ENCODE measurements at places on chromosomes 13 and 19. TPM values are rescaled to one million over a fixed set of nuclear protein-coding genes. Genes with fewer than 3 reads are reported as not detected.

The CGB2 gene
- total RNA-seq, result not detected

GRCh38 chr19:6718741-6719539 lies 1.5 kb downstream of the C3 start:
- DNase-seq, result no peak

DNA sequence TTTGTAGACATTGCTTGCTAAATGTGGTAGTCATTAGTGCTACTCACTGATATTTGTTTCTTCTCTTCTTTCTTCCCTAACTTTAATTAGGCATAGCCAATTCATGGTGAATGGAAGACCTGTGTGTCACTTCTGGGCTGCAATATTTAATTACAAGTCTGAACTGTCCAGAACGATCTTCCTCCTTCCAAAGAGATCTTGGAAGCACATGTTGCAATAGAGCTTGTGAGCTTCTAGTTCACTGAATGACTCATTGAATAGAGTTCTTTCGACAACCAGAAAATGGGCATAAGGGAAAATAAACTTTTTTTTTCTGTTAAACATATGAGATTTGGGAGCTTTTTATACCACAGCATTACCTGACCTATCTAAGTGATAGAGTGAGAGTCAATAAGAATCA lies 1264.6 kb downstream of the PCDH9 start:
- DNase-seq, result no peak

The PCSK4 gene
- 5.8 TPM for total RNA-seq

The PRR22 gene
- total RNA-seq, result 2.0 TPM

- no peak for DNase-seq
Observed at GRCh38 chr19:35396240-35396885, 25.5 kb downstream of the GPR42 start.

The RAB3A gene
- total RNA-seq, result 0.40 TPM

The KLHL1 gene
- not detected for total RNA-seq

The LRRC4B gene
- total RNA-seq, result 3.0 TPM

The SIGLEC9 gene
- 2.1 TPM for total RNA-seq

GRCh38 chr19:11198175-11198534 lies 810 bp upstream of the KANK2 start:
- no peak for DNase-seq

The ZNF729 gene
- not detected for total RNA-seq

DNA sequence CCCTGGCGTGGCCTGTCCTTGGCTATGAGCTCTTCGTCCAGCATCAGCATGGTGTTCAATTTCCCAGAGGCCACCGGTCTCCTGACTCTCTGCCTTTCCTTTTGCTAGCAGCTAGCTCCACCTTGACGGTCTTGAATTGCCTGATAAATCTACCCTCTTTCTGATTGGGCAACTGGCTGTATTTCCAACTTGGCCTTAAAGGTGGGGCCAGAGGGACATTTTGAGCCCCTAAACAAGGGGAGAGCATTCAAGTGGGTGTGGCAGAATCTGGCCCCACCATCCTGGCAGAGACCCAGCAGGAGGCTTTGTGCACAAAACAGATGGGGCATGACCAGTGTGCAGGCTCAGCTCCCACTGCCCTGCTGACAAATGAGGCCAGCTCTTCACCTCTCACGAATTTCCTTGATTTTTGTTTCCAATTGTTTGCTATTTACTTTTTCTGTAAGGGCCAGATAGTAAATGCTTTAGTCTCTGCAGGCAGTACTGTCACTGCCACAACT lies 148.9 kb upstream of the VSTM2B start:
- no peak for DNase-seq

DNA sequence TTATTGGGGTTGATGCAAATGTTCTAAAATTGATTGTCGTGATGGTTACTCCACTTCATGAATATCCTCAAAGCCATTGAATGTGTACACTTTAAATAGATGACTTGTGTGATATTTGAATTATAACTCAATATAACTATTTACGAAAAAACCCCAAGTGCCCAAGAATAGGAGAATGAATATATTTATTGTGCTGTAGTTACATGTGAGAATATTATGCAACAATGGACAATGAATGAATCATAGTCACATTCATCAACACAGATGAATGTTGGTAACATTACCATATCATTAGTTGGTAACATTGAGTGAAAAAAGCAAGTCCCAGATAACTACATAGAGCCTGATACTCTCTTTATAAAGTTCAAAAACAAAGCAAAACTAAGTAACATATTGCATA lies 127.8 kb upstream of the UBL3 start:
- no peak for DNase-seq

The ZNF587 gene
- total RNA-seq, result 18.8 TPM

- DNase-seq, result no peak
Observed at GRCh38 chr19:422213-422916, 13.4 kb upstream of the C2CD4C start.

The SLC25A41 gene
- total RNA-seq, result 0.33 TPM

DNA sequence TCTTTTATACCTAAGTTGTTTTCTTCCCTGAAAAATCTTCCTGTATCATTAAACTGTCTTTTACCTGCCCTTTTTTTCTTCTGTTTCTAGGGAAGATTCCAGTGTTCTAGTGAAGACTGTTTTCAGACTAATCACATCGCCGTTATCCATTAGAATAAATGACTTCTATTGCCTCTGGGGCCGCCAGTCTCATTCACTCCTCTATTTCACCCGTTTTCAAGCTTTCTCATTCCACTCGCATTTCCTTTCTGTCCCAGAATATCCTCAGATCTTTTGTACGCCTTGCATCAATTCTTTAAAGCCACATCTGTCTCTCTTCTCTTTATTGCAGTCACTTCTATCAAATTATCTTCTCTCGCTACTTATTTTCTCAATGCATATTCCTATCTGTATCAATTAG lies 1035.6 kb upstream of the MIR17HG start:
- DNase-seq, result no peak

- DNase-seq, result no peak
Observed at GRCh38 chr19:55379174-55379573, 2.5 kb downstream of the TMEM190 start.

DNA sequence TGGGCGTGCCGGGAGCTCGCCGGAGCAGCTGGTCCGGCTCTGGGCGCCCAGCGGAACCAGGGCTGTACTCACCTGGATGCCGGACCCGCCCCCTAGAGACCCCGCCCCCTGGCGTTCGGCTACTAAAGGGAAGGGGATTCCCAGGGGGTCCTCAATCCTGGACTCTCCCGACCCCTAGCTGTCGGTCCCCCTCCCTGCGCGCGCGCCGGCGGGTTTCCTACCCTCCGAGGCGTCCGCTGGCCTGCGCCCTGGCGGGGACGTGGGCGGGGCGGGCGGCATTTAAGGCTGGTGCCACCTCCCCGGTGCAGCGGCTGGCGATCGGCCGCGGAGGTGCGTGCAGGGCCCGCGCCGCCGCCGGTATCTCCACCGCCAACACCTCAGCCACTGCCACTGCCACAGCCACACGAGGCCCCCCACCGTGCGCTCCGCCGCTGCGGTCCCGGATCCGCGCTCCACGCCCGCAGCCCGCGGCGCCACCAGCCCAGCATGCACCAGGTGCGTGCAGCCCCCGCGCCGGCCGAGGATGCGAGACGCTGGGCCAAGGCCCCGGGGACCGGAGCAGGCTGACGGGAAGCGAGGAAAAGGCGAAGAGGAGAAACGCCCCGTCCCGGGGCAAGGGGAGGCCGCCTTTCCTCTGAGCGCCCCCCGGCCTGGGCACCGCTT lies at the start of gene ATP12A:
ATP12A (plus strand) TSS at position 151 of the 663 bp plus-strand sequence; CDS start at position 487, 336 bp downstream.
- peak; percentile 57 for DNase-seq

The MATK gene
- total RNA-seq, result 3.0 TPM

DNA sequence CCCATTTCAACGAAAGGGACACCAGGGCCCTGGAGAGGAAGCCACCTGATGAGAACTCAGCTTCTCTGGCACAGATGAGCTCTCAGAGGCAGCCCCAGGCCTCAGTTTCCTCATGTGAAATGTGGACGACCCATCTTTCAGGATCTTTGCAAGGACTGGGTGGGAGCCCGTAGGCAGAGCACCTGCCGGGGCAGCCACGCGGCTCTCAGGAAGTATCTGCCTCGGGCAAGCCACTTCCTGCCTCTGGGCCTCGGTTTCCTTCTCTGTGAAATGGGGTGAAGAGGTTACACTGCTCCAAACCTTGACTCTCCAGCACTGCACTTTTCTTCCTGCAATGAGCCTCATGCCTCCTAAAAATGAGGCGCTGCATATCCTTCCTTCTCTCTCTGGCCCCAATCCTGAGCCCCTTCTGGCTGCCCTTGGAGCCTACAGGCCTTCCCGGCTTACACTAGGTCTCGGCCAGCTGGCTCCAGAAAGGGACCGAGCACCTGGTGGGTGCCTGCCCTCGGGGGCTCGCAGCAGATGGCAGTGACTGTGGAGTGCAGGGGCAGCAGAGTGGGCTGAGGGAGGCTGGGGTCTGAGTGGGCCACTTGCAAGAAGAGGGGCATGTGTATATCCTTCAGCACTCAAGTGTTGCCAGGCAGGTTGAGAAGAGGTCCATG lies 3.5 kb downstream of the SSBP4 start:
- no peak for DNase-seq

DNA sequence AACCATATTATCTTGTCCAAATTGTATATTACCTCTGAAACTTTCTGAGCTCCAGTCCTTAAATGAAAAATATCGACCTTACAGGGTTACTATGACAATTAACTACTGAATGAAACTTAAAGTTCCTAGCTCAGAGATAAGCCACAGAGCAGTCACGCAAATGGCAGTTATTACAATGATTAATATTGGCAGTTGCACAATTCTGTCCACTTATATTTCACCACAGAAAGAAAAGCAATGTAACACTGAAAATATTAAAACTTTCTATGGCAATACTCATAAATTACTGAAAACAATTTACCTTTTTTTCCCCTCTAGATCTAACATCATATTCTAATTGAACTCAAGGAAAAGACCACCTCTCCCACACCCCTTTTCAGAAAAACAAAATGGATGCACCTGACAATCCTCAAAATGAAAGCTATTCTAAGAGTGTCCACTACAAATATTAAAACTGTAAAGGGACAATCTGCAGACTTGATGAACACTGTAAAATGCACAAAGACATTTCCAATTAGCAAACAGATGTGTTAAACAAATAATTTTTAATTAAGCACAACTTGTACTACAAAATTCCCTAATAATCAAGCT lies 14.6 kb downstream of the LNX2 start:
- no peak for DNase-seq

The RNF113B gene
- not detected for total RNA-seq

GRCh38 chr13:40171566-40171965 lies 494.9 kb downstream of the FOXO1 start:
- no peak for DNase-seq

The FAM83E gene
- total RNA-seq, result not detected

DNA sequence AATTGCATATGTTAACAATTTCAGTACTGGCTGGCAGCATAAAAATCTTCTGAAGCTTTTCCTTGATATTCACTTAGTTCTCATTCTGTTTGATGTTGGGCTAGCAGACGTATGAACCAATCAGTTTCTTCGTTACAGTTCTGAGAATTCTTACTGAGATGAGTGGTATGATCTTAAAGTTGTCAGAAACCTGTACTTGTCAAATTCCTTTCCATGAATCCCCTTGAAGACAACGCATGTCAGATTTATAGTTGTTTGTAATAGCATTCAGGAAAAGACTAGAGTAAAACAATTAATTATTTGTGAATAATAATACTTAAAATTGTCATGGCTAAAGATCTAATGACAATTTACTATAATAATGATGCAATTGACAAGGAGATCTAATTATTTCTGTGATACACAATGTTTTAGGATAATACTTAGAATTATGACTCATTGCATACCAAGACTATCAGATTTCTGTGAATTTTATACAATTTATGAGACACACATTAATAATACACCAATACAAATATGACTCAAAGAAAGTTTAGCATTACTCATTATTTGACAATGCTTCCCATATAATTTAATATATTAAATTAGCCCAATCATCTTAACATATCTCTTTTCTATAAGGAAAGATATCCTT lies 447.2 kb downstream of the RFC3 start:
- no peak for DNase-seq

DNA sequence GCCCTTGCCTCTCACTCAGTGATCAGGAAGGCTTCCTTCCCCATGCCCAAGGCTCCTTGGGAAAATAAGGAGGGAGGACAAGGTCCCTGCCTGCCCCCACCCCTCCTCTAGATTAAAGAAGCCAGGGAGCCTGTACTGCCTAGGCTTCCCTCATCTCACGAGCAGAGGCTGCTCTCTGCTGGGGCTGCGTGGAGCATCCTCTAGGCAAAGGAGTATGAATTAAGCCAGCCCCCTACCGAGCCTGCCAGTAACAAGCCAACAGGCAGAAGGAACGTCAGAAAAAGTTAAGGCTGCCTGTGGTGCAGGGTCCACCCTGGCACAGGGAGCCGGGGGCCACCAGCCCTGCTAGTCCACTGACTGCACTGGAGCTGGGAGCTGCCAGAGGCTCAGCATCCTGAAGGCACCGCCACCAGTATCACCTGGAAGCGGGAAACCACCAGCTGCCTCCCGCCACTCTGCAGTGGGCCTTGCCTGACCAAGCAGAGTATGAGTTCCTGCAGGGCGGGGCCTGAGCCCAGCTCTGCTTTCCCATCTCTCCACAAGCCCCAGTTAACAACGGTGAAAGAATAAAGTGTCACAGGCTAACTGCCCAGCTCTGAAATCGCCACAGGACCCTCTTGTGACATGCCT lies 6.8 kb downstream of the NAPA start:
- peak; percentile 35 for DNase-seq

- no peak for DNase-seq
Observed at GRCh38 chr13:91375116-91375729, 23.2 kb upstream of the GPC5 start.

The SMIM44 gene
- total RNA-seq, result not detected

DNA sequence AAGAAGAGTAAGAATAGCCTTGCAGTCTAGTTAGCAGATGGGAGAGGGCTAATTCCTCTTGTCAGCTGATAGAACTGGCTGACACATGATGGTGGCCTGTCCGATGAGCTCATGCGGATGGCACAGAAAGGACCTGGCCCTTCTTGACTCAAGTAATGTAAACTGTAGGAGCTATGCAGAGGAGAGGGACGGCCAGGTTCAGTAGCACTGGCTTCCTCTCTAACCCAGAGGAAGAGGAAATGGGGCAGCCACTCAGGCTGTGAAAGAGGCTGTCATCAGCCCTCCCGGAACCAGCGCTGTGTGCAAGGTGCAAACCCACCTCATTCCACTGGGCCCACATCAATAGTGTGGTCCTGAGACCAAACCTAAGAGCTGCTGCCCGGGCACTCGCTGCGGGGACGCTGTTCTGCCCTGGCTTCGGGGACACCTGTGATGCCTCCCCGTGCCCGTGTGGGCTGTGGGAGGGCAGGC lies 30.8 kb upstream of the USE1 start:
- DNase-seq, result no peak

DNA sequence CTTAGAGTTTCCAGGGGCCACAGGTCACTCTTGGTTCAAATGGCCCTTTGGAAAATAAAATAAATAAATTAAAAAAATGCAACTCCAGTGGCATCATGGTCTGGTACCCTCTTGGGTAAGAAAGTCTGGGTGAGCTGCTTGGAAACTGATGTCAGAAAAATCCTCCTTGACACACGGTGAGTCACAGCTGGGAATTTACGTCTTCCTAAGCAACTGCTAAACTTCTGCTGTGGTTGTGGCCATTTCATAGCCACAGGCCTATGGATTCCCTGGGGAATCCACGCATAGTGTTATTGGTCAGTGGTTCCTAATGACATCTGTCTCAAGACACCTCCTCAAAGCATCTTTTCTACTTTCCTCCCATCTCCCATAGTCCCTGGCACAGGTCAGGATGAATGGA lies 220.8 kb downstream of the COG6 start:
- DNase-seq, result no peak

Measured in thyroid gland (tissue), 4 donors.